ENCODE measurements at places on chromosomes 7 and 10.
A peak's percentile ranks its signal among the peaks of the same experiment; 100 is the strongest.

DNA sequence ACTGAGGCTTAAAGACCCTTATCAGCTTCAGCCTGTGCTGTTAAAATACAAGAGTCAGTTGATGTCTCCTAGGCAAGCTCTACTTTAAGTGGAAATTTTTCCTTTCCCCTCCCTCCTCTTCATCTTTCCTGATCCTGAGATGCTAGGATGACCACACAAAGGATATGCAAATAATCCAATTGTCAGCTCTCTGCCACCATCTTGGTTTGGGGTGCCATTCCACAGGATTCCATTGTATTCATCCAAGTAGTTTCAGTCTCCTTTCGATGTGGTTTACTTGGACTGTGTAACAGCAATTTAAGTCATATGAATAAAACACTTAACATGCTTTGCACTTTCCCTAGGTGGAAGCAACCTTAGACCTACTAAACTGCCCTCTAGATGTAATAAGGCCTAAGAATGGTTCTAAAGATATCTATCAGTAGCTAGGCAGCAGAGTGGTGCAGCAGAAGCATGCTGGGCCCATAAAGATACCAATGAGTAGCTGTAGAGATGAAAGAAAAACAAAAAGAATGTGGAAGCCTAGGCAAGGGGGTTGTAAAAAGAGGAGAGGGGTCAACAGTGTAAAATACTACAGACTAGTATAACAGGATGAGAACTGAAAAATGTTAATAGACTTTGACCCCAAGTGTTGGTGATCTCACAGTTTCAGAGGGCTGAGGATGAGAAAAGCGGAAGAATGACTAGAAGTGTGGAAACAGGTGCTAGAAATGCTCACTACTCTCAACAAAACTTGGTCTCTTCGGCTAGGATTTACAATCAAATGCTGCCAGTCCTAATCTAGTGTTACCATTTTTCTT lies 2.4 kb upstream of the CFAP69 start:
- no peak for DNase-seq

- no peak for DNase-seq
Observed at GRCh38 chr7:18059171-18059570, 31.5 kb upstream of the PRPS1L1 start.

GRCh38 chr10:15209827-15210509 lies 41.5 kb upstream of the NMT2 start:
- peak; percentile 82 for DNase-seq

DNA sequence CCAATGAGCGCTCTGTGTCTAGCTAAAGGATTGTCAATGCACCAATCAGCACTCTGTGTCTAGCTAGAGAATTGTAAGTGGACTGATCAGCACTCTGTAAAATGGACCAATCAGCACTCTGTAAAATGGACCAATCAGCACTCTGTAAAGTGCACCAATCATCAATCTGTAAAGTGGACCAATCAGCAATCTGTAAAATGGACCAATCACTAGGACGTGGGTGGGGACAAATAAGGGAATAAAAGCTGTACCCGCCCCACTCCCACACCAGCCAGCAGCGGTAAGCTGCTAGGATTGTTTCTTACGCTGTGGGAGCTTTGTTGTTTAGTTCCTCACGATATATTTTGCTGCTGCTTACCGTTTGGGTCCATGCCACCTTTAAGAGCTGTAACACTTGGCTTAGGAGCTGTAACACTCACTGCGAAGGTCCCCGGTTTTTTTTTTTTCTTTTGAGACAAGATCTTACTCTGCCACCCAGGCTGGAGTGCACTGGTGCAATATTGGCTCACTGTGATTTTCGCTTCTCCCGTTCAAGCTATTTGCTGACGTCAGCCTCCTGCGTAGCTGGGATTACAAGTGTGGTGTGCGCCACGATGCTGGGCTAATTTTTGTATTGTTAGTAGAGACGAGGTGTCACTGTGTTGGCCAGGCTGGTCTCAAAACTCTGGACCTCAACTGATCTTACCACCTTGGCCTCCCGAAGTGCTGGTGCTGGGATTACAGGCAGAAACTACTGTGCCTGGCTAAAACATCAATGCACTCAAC lies 184.8 kb downstream of the PTPN20 start:
- DNase-seq, result peak; percentile 4

DNA sequence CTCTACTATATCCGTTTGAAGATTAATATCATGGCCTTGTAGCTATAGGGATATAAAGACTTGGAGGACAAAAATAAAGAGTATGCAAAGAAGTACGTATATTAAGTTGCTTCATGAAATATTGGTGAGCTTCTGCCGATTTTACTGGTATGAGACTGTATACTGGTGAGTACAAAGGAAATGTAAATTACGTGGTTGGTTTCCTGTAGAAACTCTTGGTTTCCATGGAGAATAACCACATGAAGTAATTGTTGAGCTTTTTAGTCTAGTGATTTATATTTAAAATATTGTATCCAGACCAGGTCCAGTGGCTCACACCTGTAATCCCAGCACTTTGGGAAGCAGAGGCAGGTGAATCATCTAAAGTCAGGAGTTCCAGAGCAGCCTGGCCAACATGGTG lies 32.2 kb upstream of the GLI3 start:
- DNase-seq, result no peak

DNA sequence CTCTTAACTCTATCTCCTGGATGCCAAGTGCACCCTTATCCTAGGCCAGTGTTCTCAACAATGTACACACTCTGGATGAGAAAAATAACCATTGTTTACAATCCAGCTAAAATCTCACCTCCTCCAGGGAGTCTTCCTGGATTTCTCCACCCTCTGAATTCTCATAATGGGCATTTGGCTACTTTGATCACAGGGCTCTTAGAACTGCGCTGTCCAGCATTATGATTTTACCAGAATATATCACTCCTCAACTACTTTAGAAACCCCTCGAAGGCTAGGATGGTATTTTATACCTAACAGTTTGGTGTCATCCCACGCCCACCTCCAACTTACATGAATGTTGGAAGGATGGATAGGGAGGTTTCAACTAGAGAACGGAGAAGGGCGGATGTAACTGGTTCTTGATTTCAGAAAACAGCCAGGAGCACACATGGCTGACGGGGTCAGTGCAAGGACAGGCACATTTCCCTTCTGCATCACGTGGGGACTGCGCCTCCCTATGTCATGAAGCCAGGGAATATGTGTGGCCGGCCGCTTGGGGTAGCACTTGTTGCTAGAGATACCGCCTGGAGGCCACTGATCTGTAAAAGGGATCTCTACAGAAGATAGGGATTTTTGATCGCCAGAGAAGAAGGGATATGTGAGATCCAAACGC lies 1.2 kb upstream of the ATP6V0E2 start:
- DNase-seq, result peak; percentile 73

DNA sequence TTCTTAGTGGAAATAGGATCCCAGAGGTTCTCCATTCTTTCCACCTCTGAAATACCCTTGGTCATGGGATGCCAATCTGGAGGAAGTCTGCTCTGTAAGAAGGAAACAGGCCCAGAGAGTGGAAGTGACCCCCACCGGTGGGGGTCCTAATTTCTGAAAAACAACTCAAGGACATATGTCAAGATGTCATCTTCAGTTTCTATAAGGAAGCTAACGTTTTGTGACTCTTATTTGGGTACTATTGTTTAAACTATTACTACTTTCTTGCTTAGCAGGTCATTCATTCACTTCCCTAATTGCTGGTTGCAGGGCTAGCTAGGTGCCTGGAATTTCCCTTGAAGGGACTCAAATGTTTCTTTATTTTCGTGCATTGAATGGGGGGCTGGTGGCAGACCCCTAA lies 1.9 kb upstream of the ZNF775 start:
- no peak for DNase-seq

DNA sequence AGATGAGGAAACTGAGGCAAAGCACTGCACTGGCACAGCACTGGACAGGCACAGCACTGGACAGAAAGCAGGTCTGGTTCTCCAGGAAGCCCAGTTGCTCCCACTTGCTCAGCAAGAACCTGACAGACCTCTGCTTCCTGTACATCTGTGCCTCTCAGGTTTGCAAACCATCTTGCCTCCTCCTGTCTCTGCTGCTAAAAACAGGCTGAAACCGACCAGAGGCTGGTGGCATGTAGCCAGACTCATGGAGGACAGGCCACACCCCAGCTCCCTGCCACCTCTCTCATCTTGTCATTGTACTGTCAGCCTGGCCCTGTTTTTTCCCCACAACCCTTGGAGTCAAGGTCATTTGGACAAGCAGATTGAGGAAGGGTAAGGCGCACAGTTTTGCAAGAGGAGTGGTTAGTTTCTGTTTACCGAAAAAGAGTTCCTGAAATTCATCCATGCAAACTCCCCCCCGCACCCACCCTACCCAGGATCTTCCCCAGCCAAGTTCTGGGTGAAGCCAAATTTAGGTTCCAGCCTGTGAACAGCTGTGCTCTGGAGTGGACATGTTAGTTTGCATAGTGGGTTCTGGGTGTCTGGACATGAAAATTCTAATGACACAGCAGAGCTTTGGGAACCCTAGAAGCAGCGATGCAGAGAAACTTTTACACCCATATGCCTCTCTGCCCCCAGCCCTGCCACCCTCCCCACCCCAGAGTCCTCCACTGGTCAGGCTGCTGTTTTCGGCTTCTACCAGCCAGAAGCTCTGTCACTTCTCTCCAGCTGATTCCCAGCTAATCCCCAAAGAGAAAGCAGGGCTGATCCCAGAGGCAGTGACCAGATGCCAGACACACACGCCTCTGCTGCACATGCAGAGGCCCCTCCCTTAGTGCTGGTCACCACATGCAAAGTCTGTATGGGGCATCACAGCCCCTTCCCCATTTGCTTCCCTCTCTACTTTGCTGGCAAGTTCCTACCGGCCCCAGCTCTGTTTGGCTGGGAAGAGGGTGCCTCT lies 8.5 kb upstream of the C10orf105 start:
- DNase-seq, result peak; percentile 90

DNA sequence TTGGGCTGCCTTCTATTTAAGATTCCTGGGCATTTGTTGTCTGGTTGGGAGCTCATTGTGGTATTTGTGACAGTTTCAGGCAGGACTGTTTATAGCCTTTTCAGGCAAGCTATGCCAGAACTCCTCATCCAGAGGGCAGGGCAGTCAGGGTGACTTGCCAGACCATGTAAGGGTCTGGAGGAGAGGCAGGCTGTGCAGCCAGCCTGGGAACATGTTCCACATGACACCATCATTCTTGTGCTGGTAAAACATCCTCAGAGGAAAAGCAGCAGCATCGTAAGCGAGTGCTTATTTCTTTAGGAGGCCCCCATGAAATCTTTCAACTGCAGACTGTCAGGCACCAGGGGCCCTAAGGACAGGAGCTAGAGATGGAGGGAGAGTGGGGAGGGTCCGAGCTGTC lies 44.0 kb upstream of the SORBS1 start:
- DNase-seq, result no peak

GRCh38 chr10:34405611-34406462 lies 409.3 kb downstream of the PARD3 start:
- no peak for DNase-seq

DNA sequence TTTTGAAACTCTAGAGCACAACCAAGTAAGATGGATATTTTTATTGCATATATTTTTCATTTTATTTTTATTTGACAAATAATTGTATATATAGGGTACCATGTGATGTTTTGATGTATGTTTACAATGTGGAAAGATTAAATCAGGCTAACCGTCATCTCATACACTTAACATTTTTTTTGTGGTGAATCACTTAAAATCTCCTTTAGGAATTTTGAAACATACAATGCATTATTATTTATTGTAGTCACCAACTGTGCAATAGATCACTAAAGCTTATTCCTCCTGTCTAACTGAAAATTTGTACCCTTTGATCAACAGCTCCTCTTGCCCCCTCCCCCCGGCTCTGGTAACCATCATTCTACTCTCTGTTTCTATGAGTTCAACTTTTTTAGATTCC lies 77.2 kb downstream of the DNAH11 start:
- no peak for DNase-seq
